ENCODE measurements at places on chromosomes 5 and 9.

DNA sequence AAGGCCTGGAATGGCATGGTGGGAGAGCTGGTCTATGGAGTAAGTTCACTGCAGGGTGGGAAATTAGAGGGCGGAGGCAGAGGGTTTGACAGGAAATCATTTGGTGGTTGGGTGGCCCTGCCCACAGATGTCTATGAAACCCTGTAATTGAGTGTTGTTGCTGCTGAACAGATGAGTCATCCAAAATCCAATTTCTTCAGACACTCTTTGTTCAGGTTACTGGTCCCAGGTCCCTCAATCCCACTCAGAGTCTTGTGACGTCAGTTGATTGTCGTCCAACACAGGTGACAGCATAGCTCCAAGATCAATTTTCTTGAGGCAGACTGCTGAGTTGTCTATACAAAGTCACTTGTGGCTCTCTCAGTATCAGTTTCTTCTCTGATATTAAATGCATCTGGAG is 208.6 kb downstream of the GRIA1 start:
- DNase-seq, result no peak

GRCh38 chr5:36870399-36871040 is 6.0 kb upstream of the NIPBL start:
- DNase-seq, result no peak

DNA sequence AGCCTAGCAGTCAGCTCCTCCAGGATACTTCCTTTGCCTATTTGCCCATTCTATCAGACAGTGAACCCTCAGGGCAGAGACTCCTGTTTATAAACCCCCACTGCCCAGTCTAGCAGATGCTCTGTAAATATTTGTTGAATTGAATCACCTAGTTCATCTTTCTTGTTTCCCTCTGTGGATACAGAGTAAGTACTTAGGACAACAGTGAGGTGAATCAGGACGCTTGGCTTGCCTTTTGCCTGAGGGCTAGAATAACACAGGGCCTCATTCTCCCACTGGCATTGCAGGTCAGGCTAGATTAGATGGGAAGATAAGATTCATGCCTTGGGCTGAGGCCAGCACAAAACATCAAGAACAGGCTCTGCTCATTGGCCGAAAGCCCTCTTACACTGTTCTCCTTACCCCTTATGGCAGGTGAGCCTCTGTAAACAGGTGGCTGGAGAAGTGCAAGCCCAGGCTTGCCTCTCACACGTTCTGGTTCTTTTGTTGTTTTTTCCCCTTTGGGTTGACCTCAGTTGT is 22.2 kb downstream of the TNFSF8 start:
- no peak for DNase-seq

DNA sequence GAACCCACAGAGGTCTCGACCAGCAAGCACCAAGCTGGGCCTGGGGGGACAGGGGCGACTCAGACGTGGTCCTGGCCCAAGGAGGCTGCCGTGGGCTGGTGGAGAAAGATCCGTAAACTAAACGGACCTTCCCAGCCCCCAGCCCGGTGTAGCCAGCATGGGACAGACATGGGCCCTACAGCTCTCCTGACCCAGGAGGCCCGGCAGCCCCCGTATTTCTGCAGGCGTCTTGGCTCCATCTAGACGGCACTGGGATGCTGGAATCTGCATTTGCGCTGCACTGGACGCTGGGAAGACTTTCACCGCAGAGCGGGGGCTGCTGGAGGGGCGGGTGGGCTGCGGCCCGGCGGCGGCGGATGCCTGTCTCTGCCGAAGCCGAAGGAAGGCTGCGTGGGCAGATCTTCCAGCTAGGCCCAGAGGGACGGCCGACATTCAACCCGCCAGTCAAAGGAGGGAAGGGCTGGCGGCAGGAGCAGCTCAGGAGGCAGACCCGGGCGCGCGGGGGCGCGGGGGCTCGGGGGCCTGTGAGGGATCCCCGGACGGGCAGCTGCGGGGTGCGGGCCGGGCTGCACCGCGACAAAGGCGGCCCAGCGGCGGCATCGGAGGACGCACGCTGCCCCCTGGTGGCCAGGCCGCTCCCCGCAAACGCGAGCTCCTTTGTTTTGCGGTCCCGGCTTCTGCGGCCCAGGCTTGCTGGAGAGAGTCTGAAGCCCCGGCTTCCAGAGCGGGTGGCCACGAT is 266.2 kb downstream of the NSG2 start:
- DNase-seq, result no peak

DNA sequence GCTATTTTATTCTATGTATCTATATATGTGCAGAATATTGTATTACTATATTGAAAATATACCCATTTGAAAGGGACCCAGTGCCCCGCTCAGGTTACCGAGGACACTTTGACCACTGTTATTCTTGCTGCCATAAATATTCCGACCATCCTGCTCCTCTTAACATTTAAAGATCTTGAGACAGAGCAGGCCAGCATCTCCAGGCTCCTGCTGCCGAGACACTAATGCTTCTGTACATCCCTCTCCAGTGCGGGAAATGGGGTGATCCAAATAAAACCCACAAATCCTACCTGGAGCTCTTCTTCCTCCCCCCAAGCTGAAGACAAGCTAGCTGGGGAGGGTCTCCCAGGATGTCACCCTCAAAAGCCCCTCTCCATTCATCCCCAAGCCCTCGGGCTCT is 3.9 kb downstream of the SH3PXD2B start:
- no peak for DNase-seq

- DNase-seq, result no peak
These were observed 48.8 kb downstream of the CEMIP2 start for GRCh38 chr9:71719562-71719961.

GRCh38 chr5:74279244-74279643 is 361.3 kb downstream of the ENC1 start:
- no peak for DNase-seq

- no peak for DNase-seq
These were observed 762.3 kb downstream of the PRELID2 start for GRCh38 chr5:145072889-145073288.

DNA sequence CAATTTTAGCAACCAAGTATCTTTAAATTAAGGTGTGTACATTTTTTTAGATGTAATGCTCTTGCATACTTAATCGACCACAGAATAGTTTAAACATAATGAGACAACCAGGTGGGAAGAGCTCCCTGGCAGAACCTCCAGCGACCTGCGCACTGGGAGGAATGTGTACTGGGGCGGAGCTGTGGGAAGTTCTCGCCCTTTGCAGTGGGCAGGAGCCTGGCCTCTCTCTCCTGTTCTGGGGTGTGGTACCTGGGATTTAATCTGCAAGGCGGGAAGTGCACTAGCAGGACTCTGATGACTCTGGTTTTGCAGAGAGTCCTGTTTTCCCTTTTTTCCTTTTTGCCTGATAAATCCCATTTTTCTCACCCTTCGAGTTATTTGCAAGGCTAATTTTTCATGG is 150.7 kb downstream of the SLC28A3 start:
- DNase-seq, result no peak

DNA sequence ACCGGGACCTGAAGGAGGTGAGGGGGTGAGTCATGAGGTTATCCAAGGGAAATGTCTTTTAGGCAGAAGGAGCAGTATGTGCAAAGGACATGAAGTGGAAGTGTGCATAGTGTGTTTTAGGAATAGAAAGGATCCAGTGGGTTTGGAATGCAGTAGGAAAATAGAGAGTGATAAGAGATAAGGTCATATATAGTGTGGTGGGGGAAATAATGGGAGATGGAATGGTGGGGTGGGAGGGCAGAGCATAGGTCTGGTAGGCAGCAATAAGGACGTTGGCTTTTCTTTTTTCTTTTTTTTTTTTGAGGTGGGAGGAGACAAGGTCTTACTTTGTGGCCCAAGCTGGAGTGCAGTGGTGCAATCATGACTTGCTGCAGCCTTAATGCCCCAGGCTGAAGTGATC is 17.8 kb downstream of the SNX24 start:
- no peak for DNase-seq

- DNase-seq, result no peak
These were observed 18.3 kb upstream of the IGFBPL1 start for GRCh38 chr9:38442473-38443096.

GRCh38 chr9:127035948-127036347 is 86.5 kb downstream of the ANGPTL2 start:
- no peak for DNase-seq

GRCh38 chr5:175257847-175258194 is 186.2 kb downstream of the DRD1 start:
- DNase-seq, result no peak

DNA sequence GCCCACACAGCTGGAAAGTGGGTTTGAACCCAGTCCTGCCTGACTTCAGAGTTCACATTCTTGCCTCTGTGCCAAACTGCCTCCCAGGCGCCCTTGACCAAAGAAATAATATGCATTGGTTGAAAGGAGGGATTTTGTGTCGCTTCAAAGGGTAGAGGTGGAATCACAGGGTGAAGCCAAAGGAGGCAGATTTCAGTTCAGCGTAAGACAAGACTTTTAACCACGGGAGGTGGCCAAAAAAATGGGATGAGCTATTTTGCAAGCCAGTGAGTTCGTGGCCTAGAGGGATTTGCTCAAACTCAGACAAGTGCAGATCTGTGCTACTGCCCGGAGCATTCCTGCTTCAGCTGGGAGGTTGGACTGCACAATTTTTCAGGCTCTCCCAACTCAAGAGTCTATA is 57.6 kb upstream of the RANBP3L start:
- no peak for DNase-seq

DNA sequence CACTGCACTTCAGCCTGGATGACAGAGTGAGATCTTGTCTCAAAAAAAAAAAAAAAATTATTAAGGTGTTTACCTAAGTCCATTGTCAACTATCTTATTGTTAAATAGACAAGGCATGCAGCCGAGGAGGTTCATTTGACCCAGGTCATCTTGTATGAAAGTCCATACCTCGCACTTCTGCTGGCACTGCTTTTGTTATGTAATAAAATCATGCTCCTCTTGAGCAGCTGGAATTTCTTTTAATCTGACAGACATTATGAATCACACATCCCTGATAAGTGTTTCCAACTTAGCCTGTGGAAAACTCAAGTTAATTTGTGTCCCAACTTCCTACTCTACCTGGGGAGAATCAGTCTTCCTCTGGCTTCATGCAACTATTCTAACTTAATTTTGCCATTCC is 315.6 kb upstream of the KLF4 start:
- DNase-seq, result no peak

DNA sequence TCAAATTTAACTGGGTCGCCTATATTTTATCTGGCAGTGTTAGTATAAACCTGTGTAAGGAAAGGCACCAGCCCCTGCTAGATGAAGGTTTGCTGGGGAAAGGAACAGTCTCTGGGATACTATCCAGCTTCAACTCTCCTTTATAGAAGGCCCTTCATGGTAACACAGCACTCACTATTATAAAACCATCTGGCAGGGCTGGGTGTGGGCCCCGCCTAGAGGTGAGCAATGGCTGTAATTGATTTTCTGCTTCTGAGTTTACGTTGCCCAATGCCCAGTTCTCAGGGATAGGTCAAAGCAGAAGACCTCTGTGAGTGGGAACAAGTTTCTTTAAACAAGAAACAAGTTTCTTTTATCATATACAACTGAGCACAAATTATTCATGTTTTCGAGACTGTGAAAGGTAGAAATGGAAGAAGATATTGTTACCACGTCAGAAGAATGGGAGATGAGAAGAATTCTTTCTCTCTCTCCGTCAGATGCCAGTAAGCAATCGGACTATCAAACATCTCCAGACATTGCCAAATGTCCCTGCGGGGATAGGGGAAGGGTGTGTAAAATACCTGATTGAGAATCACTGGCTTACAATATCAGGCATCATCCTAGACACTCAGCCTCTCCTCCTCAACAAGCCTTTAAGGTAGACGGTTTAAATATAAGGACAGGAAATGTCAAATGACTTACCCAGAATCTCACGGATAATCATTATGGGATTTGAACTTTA is 205.9 kb downstream of the PDZD2 start:
- DNase-seq, result no peak

- no peak for DNase-seq
These were observed 84.7 kb downstream of the PARP8 start for GRCh38 chr5:50751064-50751657.

- no peak for DNase-seq
These were observed 21.8 kb downstream of the KCNIP1 start for GRCh38 chr5:170525470-170526211.

- no peak for DNase-seq
These were observed 73.4 kb upstream of the ATG10 start for GRCh38 chr5:81898403-81898802.

Data from cortex of kidney (tissue), 1 donor.